ENCODE measurements at places on chromosomes 1 and 21.

DNA sequence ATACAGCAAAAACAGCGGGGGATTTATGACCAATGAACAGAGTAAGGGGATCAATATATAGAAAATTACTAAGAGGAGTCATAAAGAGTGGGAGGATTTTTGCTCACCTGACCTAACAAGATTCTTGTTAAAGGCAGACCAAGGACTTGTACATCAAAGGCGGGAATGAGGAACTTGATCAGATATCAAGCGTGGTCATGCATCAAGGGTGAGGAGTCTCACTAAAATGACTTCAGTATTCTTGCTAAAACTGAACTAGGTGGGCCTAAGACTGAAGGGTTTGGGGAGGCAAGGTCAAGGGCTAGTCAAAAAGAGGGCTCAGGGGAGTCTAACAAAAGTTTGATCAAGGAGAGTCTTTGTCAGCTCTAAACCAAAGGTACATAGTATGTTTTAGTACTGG is 2.1 kb downstream of the MOV10 start:
- DNase-seq, result no peak

- no peak for DNase-seq
These were observed 241.5 kb downstream of the LTN1 start for GRCh38 chr21:28751176-28751575.

DNA sequence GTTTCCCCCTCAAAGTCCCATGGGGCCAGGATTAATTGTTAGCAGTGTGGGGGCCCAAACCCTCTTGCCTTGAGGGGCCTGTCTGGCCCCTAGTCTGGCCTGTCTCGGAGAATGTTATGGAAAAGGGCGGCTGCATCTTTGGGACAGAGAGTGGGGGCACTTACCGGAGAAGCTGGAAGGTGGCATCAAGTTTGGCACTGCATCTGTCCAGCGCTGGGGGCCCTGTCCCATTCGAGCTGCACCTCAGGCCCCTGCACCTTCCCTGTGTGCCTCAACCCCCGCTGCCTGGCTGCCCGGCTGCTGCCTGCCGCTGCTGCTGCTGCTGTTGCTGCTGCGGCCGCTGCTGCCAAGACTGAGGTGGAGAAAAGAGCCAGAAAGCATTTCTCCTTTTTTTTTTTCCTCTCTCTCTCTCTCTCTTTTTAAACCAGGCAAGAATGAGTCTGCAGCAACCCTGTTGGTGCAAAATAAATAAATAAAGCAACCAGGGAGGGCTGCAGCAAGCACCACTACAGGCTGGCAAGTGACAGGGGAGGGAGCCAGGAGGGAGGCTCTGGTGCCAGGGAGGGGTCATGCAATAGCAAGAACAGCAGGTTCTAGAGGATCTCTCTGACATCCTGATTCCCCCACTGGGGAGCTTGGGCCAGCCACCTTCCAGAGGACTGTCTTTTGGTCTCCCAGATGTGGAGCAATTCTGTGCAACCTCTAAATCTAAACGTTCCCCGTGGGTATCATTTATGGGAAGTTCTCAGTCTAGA is at the start of gene LINGO4:
LINGO4 (minus strand) TSS at position 354 of the 755 bp plus-strand sequence. CDS start 2,715 bp downstream, outside the sequence.
- DNase-seq, result no peak

GRCh38 chr1:223670458-223671159 is 5.1 kb upstream of the CAPN8 start:
- DNase-seq, result no peak

DNA sequence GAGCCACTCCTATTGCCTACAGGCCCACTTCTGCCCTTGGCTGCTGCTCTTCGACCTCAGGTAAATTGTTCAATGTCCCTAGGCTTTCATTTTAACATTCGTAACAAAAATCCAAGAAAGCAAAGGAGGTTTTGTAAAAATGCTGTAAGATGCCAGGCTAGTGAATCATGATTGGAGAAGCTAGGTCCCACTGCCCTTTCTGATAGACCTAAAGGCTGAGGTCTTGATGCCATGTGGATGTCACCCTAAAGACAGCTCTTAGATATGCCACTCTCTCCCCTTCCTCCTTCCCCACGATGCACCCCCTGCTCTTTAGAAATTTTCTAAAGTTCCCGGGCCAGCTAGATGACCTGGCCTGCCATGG is 9.9 kb upstream of the TMEM39B start:
- no peak for DNase-seq
